NK-92 treated with Interleukin-12 subunit alpha and Interleukin-12 subunit beta, amount 100 ng/mL, for 24 hours (cell line): ENCODE measurements at places on chromosomes 16 and 17.

DNA sequence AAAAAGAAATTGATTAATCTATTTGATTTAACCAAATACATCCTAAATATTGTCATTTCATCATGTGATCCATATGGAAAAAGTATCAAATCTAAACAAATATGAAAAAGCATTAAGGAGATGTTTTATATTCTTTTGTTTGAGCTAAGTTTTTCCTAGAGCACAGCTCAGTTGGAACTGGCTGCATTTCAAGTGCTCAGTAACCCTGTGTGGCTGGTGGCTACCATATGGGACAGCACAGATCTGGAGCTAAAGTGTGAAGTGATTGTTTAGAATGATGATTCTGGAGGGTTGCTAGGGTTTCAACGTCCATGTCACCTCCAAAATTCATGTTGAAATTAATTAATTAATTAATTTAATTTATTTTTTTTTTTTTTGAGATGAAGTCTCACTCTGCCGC, 137.5 kb downstream of the XYLT1 start:
- DNase-seq: no peak

DNA sequence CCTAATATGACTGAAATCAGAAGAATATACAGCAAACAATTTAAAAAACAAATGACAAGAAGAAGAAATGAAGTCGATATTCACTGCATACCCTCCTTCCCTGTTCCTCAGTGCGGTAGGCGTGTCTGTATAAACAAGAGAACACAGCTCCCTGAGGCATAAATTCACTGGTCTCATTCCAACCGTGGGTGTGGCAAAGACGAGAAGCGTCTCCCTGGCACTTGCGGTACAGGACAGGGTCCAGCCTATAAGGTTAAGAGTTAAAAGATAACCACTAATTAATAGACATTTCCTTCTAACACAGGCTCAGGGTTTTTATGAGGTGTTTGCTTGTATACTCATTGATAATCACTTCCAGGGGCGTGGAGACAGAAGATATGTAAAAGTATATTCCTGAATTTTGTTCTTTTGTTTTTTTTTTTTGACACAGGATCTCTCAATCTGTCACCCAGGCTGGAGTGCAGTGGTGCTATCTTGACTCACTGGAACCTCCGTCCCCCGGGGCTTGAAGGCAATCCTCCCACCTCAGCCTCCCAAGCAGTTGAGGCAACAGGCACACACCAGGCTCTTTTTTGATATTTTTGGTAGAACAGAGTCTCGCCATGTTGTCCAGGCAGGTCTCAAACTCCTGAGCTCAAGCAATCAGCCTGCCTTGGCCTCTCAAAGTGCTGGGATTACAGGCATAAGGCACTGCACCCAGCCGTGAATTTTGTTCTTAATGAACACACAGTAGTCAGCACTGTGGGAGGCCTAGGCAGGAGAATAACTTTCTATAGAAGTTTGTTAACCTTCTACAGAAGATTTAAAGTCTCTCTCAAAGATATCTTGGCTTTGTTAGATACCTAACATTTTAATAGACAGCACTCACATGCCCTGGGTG, 59.1 kb upstream of the CLEC18B start:
- no peak for DNase-seq

GRCh38 chr16:86992587-86992986, 324.6 kb downstream of the C16orf95 start:
- DNase-seq: no peak

DNA sequence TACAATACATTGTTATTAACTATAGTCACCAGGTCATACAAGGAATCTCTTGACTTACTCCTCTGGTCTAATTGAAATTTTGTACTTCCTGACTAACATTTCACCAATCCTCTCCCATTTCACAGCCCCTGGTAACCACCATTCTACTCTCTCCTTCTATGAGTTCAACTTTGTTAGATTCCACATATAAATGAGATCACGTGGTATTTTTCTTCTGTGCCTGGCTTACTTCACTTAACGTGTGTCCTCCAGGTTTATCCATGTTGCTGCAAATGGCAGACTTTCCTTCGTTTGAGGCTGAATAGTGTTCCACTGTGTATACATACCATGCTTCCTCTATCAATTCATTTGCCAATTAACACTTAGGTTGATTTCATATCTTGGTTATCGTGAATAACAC, 128.5 kb downstream of the CHD9NB start:
- DNase-seq: no peak

DNA sequence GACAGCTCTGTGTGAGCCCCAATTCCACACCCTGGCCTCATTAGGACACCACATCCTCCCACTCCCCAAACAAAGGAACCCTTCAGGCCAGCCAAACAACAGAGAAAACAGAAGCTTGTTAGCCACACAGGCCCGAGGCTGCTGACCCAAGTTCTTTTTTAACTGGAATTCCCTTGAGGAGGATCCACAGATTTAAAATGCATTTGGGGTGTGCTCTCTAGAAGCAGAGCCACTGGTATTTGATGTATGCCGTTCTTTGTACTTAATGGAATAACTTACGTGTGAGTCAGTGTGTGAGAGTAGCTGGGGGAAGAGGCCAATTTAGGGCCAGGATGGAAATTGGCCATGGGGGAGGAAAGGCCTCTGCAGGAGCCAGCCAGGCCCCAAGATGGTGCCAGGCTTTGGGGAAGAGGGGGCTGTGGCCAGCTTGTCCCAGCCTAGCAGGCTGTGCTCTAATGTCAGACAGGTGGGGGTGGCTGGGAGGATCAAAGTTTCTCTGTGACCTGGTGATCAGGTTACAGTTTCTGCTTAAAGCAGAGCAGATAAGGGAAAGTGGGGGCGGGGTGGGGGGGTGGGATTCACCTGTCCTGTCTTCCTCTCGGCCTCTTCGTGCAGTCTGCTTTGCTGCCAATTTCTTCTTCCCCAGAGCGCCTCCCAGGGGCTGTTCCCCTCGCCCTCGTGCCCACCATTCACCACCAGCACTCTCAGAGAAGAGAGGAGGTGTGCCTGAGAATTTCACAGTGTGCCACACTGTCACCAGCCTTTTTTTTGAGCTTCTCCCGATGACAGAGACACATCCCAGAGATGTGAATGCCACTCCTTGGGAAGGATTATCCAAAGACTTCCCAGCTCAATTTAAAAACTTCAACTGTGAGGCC, 50.8 kb downstream of the TOM1L2 start:
- DNase-seq: no peak

DNA sequence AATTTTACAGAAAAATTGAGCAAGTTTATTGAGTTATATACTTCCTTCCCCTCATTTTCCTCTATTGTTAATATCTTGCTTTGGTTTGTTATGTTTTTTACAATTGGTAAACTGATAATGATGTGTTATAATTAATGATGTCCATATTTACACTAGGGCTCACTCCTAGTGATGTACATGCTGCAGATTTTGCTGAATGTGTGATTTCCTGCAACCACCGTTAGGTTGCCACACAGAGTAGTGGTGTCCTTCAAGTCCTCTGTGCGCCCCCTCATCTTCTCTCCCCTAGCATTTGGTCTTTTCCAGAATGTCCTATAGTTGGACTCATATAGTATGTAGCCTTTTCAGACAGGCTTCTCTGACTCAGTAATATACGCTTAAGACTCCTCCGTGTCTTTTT, 167.5 kb downstream of the RPTOR start:
- DNase-seq: no peak

DNA sequence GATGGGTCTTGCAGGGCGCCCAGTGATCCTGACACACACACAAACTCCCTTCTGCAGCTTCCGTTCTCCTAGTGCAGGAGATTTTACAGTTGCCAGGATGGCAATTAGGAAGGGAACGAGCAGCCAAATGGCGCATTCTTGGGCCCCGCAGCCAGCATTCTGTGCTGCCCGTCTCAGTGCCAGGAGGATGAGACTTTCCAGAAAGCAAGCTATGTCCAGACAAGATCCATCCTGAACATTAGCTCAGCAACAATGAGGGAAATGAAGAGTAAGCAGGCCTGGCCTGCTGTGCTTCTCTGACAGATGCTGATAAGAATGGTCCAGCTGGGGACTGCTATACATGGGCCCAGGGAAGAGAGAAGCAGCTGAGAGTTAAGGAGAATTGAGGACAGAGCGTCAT, 16.5 kb downstream of the SPPL2C start:
- no peak for DNase-seq

DNA sequence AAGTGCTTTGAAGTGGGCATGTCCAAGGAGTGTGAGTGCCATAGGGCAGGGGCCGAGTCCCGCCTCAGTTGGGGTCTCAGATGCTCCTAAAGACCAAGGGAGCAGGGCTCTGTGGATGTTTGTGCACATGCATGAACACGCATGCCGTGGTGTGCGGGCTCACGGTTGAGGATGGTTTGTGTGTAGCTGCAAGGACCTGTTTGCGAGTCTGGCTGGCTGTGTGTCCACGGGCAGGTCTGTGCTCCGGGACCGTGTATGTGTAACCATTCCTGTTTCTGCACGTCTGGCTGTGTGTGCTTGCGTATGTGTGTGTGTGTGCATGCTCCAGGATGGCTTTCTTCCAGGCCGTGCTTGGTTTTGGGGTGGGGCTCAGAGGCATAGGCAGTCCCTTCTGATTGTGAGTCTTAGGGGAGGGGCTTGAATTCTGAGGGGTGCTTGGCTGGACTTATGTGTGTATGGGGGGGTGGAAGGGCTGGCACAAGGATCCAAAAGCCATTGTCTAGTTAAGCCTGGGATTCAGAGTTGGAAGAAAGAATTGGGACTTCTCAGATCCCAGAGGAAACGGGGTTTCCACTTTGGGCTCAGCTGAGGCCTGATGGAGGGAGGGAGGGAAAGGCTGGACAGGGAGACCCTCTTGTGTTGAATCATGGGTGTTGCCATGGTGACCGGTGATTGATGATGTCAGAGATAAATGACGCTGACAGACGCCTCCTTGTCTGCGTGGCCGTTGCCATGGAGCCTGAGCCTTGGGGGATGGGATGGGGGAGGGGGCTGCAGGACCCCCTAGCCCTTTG, 14.4 kb downstream of the GJD3 start:
- no peak for DNase-seq

DNA sequence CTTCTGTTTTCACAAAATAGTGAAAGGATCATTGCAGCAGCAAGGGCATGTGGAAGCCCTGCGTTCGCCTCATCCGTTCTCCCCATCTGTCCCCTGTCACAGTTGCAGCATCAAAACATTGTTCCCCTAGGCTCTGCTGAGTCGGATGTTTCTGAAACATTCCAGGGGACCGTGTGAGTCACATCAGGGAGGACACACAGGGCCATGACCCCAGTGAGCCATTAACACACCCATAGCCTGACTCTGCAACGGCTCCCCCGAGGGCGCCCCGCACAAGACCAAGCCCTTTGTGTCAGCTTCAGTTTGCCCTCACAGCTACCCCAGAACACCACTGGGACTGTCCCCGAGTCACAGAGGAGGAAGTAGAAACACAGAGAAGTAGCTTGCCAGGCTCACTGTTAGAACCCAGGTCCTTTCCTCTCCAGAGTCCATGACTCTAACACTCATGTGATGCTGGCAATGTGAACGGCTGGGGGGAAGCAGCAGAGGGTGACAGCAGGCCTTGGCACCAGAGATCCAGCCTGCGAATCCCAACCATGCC, 63.3 kb upstream of the HSBP1 start:
- DNase-seq: no peak

DNA sequence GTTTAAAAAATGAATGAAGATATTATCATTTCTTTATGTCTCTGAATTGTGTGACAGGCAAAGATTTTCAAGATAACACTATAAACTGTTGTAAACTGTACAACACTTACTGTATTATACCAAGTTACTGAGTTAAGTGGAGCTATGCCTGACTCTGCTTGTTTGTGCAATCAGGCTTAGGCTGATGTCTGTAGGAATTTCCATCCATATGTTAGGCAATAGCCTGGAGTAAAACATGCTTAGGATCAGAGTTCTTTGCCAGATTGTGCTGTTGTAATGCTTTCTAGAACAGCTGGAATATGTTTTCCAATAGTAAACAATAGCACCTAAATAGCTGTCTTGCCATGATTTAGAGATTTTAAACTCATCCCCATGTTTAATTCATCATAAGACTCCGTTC, 1496.7 kb downstream of the CDH11 start:
- no peak for DNase-seq

DNA sequence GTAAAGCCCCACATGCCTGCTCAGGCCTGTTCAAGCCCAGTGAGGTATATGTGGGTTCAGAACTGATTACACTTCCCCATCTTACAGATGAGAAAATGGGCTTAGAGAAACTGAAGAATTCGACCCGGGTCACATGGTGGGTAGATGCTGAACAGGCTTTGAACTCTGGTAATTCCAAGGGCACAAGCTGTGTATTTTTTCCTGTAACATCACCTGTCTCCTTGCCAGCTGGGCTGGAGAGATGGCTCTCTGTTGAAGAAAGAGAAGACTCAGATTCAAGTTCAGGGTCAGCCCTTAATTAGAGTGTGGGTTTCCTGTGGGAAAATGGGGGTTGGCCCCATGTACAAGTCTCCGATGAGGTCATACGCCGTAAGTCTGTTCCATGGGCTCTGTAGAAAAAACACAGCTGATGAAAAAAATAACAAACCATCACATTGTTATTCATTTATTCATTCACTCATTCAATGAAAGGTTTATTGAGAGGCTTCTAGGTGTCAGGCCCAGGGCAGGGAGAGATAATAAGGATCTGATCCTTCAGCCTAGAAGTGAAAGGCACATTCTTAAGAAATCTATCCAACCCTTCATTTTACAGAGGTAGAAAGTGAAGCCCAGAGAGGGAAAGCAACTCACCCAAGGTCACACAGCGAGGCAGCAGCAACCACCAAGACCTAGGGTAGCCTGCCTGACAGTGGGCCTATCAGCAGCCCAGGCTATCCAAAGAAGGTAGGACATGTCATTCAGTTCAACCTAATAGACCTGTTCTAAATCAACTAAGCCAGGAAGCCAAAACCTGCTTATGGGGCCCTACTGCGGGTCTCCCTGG, 482.8 kb downstream of the SOX9 start:
- DNase-seq: no peak

DNA sequence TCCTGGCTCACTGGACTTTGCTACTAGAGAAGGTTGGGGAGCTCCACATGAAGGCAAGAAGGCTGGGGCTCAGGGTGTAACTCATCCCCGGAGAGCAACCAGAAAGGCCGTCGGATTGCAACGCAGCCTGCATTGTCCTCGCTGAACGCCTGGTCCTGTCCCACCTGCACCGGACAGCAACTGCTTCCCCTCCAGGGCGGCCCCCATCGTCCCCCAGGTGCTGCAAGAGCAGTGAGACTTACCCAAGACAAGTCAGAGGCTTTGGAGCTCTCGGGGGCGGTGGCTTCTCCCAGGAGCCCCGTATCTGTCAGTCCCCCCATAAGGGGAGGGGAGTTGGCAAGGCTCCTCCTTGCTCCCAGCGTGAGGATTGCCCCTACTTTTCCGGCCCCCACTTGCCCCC, 18.4 kb downstream of the METRNL start:
- DNase-seq: no peak

GRCh38 chr17:60421273-60422161, 772 bp upstream of the CHCT1 start:
- no peak for DNase-seq
